ENCODE measurements at places on chromosomes 11 and 22.

DNA sequence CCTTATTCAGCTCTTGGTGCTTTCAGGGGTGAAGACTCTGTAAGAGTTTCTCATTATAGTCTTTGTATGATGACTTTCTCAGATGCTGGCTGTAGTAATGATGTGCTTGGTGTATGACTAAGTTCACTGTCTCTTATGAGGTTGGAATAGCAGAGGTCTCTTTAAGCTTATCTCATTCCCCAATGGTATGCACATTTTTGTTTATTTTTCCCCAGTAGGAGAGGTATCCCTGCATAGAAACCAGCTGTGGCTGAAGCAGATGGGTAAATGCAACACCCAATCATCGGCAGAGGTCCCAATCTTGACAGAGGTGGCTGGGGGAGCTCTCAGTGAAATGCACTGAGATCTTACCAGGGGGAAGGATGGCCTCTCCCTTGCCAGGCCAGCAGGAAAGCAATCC is 34.6 kb downstream of the BBOX1 start:
- no peak for DNase-seq

- no peak for DNase-seq
These were observed 29.7 kb downstream of the MB start for GRCh38 chr22:35587447-35587870.

- no peak for DNase-seq
These were observed 580 bp downstream of the DTX4 start for GRCh38 chr11:59172345-59173079.

DNA sequence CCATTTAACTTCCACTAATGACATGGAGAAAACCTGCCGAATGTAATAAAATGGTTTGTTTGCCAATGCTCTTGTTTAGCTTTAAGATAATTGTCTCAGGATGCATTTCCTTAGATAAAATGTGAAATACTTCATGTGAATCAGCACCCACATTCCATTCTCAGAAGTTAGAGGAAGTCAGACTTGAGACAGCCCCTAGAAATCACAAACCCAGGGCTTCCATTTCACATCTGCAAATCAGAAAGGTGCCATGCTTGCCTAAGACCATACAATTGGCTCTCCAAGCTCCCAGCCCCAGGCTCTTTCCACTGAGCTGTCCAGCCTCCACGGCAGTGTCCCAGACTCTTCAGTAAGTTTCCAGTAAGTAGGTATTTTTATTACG is 35.6 kb upstream of the ADORA2A start:
- no peak for DNase-seq

- DNase-seq = no peak
These were observed 467.6 kb downstream of the NTM start for GRCh38 chr11:131838016-131838415.

GRCh38 chr11:73376160-73376802 is at the start of gene RELT:
RELT (plus strand) TSS chr11:73376399; CDS start chr11:73389137, 12,738 bp downstream.
- DNase-seq = peak; percentile 93

- DNase-seq = no peak
These were observed 114.8 kb upstream of the NAV2 start for GRCh38 chr11:19597876-19598275.

- DNase-seq = no peak
These were observed 139.6 kb upstream of the E2F8 start for GRCh38 chr11:19380375-19380774.

- no peak for DNase-seq
These were observed 320.5 kb downstream of the AASDHPPT start for GRCh38 chr11:106397787-106398501.
